ENCODE measurements at places on chromosomes 1 and 21.

- DNase-seq, result no peak
These were observed 84.8 kb downstream of the KCND3 start for GRCh38 chr1:111904478-111905218.

DNA sequence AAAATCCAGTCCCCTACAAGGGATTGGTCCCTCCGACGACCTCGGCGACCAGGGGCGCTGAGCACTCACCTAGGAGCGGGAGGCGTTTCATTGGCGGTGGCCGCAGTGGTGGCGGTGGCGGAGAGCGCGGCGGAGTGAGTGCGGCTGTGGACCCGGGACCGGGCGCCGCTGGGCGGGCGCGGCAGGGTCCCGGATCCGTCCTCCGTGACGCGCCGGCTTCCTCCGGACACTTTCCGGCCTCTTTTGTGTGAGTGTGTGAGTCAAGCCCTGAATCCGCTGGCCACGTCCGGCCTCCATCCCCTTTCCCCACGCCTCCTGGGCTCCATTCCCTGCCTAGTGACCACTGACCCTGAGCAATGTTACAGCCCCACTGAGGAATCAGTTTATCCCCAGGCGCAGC is at the start of gene ADGRL4:
Gene ADGRL4, minus strand, starts transcription at position 167 of the 400 bp plus-strand sequence. Its CDS starts 76 bp downstream, at position 91.
- DNase-seq, result no peak

GRCh38 chr1:184034761-184035379 is 2.7 kb downstream of the COLGALT2 start:
- DNase-seq, result no peak

- peak; percentile 11 for DNase-seq
These were observed 6.9 kb upstream of the DNAH14 start for GRCh38 chr1:224922404-224923164.

GRCh38 chr1:1540090-1540817 is at the start of gene TMEM240:
TSS of gene TMEM240 (minus strand) at chr1:1540624. CDS start at chr1:1540346, 278 bp downstream.
- peak; percentile 65 for DNase-seq

- DNase-seq, result peak; percentile 87
These were observed 1.2 kb downstream of the SLC6A9 start for GRCh38 chr1:44029911-44030604.

DNA sequence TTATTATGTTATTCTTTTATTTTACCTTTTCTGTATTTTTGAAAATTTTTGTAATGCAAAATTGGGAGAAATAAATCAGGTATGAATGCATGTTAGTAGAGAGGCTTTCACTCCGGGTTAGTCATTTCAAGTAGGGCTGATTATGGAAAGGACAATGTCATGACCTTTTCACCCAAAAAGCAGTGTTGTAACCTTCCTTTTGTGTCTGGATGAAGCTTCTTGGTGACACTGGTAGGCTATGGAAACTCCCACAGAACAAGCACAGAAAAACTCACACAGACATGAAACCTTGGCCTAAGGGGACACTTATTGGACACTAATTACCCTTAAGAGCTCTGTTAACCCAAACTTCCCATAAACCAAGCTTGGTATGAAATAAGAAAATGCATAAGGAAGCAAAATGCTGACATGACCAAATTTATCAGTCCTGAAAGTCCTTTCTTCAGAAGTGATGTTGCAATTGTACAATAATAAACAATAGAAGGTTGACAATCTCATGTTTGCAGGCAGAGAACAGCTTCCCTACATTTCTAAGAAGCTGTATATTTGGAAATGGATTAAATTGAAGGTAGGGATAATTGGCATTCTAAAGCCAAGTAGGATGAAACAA is 70.0 kb upstream of the KCNJ15 start:
- no peak for DNase-seq

DNA sequence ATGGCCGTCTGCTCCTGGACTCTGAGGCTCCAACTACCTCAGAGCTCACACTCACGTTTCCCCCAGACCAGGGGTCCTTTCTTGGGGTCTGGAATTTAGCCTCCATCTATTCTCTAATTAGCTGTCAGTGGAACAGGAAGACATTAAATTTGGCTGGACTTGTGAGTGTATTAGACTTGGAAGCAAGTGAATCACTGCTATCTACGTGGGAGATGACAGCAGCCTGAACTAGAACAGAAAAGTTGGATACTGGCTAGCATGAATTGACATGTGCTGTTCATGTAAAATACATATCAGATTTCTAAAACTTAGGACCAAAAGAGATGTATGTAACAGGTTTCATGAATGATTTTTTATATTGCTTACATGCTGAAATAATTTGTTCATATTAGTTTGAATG is 28.0 kb downstream of the TAF5L start:
- no peak for DNase-seq

- DNase-seq, result no peak
These were observed 3.7 kb upstream of the PADI4 start for GRCh38 chr1:17304151-17304825.

DNA sequence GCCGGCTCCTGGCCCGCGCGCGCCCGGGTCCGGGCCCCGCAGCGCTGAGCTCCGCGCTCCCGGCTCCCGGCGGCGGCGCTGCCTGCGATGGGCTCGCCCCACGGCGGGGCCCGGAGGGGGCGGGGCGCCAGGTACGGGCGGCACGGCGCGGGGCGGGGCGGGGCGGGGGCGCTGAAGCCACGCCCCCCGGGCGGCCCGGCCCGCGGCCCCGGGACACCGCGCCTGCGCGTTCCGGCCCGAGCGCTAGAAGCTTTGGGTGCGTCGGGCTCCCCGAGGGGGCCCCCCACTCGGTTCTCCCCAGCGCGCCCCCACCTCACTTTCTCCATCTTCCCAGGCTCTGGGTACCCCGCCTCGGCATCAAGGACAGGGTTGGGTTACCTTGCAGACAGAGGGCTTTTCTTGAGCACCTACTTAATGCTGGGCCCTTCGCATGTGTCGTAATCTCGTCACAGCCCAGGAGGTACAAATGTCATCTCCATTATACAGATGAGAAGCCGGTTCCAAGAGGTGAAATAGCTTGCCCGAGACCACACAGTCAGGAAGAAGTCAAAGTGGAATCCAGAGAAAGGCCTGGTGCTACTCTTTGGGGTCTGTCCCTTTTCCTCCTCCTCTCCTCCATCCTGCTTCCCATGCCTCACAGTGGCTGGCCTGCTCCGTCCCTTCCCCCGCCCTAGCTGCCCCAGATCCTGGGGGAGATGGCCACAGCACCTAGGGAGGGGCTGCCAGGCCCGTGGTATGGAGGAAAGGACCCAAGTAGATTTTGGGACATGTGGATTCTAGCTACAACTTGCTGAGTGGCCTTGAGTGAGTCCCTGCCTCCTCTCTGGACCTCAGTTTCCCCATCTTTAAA is 46.5 kb downstream of the RAP1GAP start:
- peak; percentile 49 for DNase-seq

GRCh38 chr1:18234790-18235242 is 127.2 kb downstream of the IGSF21 start:
- DNase-seq, result no peak

DNA sequence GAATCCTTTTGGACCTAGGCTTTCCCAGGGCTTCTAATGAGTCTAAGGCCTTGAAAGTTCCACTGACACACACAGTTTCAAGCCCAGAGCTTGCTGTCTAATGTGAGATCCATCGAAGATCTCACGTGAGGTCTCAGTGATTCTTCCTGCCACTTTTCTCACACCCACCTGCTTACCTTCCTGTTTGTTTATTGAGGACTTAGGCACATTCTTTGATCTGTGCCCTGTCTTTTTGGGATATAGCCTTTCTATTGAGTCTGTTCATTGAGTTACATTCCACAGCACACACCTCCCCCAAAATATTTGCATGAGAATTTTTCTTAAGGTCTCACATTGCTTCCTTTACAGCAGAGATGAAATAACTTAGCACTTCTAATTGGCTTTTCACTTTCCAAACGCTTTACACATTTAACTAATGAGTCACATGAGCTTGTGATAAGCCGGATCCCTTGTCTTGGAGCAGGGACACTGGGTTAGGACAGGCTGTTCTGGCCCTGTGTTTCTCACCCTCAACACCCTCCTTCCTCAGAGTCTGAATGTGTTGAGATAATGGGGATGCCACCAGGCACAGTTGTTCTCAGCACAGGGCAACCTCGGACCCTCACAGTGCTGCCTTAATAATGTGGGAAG is 288.3 kb downstream of the TM2D1 start:
- DNase-seq, result no peak

DNA sequence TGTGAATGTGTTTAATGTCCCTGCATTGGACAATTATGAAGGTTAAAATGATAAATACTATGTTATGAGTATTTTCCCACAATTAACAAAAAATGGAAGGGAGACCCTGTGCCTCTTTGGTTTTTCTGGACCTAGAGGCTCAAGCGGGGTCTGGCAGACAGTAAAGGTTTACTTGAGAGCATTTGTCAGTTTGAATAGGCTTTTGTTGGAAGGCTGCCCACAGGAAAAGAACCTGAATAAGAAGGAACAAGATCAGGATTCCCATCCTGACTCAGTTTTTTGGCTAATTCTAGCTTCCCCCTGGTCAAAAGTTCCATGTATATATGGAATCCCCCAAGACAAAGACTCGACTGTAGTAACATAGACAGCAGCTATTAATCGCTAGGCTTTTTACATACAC is 150.9 kb upstream of the JUN start:
- DNase-seq, result no peak

- no peak for DNase-seq
These were observed 22.3 kb upstream of the DHX9 start for GRCh38 chr1:182816863-182817262.

- no peak for DNase-seq
These were observed 3.8 kb upstream of the PIGC start for GRCh38 chr1:172447641-172448040.

DNA sequence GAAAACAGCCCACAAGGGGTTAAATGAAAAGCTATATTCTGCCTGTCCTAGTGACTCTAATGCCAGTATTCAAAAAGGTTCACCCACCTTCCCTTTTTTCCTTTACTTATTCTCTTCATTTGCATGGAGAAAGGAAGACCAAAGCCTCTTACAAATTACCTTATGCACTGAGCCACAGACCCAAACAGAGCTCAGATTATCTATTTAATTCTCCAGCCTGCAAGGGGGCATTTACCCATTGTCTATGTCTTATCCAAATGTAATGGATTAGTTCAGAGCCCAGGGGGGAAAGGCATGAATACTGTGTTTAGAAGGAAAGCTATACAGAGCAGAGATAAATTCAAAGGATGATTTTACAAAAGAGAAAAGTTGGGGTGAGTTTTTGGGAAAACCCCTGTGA is 388.5 kb downstream of the OMA1 start:
- DNase-seq, result no peak

DNA sequence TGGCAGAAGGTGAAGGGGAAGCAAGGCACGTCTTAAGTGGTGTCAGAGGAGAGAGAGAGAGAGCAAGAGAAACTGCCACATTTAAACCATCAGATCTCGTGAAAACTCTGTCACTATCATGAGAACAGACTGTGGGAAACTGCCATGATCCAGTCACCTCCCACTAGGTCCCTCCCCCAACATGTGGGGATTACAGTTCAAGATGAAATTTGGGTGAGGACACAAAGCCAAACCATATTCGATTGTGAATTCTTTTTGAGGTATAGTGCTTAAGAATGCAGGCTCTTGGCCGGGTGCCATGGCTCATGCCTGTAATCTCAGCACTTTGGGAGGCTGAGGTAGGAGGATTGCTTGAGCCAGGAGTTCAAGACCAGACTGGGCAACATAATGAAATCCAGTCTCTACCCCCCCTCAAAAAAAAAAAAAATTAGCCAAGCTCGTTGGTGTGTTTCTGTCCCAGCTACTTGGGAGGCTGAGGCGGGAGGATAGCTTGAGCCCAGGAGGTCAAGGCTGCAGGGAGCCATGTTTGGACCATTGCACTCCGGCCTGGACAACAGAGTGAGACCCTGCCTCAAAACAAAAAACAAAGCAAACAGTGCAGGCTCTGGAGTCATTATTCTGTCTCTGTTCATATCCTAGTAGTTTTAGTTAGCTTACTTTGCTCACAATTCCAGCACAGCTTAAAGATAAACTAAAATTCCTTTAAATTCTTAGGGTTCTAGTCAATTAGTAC is 6.0 kb downstream of the ZCCHC17 start:
- no peak for DNase-seq

- no peak for DNase-seq
These were observed 46.4 kb upstream of the SLC22A15 start for GRCh38 chr1:115929881-115930280.

DNA sequence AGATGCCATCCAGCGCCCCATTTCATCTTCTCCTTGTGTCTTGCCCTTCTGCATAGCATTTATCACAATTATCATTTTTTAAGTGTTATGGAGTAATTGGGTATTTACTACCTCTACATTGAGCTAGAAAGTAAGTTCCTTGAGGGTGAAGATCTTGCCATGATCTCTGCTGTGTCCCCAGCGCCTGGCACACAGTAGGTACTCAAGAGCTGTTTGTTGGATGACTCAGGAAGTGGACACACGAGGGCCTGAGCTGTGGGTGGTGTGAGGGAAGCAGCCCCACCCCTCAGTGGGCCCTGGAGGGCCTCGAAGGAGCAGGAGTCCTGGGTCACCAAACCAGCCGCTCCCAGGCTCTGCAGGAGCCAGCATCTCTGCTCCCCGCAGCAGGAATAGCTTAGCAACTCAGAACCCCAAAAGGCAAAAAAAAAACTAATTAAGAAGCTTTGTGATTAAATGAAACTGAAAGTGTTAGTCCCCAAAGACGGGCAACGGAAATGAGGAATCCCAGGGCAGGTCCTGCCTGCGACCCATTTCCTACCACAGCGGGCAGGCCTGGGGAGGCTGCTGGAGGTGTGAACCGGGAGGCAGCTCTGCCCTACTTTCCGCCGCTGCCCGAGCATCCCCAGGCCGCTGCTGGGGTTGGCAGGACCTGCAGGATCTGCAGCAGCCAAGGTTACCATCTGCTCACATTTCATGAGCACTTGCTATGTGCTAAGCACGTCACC is 87.7 kb downstream of the LACTBL1 start:
- peak; percentile 29 for DNase-seq

GRCh38 chr1:225811622-225812487 is 1.9 kb downstream of the EPHX1 start:
- DNase-seq, result no peak

DNA sequence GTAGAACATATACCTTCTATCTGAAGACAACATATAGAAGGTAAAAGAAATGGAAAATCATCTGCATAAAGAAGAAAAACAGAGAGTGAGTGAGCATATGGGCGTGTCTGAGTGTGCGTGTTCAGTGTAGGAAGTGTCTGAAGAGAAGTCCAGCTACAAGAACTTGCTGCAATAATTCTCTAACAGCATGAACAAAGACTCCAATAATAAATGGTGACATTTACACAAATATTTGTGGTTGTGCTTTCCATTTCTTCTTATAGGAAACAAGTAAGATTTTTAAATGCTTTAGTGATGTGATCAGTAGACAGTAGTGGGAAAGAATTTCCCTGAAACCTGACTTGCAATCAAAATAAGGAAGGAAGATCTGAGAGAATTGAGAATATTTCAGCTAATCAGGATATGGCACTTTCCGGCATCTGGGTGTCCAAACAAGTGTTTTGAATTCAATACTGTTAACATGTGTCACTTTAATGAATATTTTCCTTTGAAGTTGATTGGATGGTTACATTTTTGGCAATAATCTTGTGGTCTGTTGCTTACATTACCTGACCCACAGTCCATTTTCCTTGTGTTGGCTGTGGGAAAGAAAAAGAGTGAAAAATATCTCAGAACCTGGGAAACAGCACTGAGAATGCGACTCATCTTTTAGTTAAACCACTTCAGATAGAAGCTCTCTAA is 154.0 kb downstream of the TGFB2 start:
- DNase-seq, result no peak

GRCh38 chr1:26833432-26834405 is 7.2 kb downstream of the ZDHHC18 start:
- peak; percentile 95 for DNase-seq

All from CD4-positive, alpha-beta T cell treated with Interleukin-12 subunit alpha and Interleukin-12 subunit beta, for 1 hour (primary cell).